ENCODE measurements at places on chromosomes 11 and 22. TPM values are rescaled to one million over a fixed set of nuclear protein-coding genes. Genes with fewer than 3 reads are reported as not detected.

Gene KCNQ1OT1
- 1.5 TPM for total RNA-seq

Gene YWHAH
- 221 TPM for total RNA-seq

Gene SDHD
- total RNA-seq = 183 TPM

Gene TECTA
- total RNA-seq = 0.85 TPM

Gene VPREB1
- total RNA-seq = not detected

Gene KRTAP5-2
- total RNA-seq = not detected

Gene ABCC8
- not detected for total RNA-seq

Gene TCN2
- 7.9 TPM for total RNA-seq

Gene GLB1L3
- not detected for total RNA-seq

Gene RPS6KA4
- 61.3 TPM for total RNA-seq

Gene TNNI2
- total RNA-seq = not detected

Gene PTPRCAP
- total RNA-seq = 0.19 TPM

Gene SCGB2A2
- total RNA-seq = not detected

Gene ZPR1
- 38.9 TPM for total RNA-seq

Gene EFEMP2
- 71.0 TPM for total RNA-seq

Gene SYT12
- 2.0 TPM for total RNA-seq

Gene OPCML
- 3.4 TPM for total RNA-seq

Gene TEX12
- not detected for total RNA-seq

Gene NLRP14
- under 0.01 TPM for total RNA-seq

Gene TMEM86A
- 0.56 TPM for total RNA-seq

All from regular cardiac myocyte (primary cell).